Activated CD4-positive, CD25-positive, alpha-beta regulatory T cell treated with anti-CD3 and anti-CD28 coated beads, Interleukin-2, amount 50 U/mL, for 24 hours (primary cell): ENCODE measurements at places on chromosomes 5 and 9.

- no peak for ATAC-seq
Observed at GRCh38 chr5:172904643-172905345, 54.4 kb upstream of the RPL26L1 start.

DNA sequence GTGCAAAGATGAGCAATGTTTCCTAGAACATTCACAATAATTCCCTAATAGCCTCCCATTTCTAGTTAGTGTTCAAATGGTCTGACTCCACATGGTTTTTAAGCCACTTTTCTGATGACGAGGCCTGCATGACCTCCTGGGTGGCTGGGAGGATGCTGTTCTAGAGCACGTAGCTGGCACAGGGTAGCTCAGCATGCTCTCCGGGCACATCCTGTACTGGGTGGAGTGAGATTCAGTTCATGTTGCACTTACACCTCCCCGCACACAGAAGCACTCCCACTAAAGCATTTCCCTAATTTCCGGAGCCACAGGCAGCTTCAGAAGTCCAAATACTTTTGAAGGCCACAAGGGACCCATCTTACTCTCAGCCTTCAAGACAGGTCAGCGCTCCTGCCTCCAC is 159.8 kb upstream of the LHFPL2 start:
- no peak for ATAC-seq

- ATAC-seq = no peak
Observed at GRCh38 chr9:3492214-3492613, 33.6 kb downstream of the RFX3 start.

- no peak for ATAC-seq
Observed at GRCh38 chr5:96094904-96095303, 133.3 kb upstream of the ELL2 start.

DNA sequence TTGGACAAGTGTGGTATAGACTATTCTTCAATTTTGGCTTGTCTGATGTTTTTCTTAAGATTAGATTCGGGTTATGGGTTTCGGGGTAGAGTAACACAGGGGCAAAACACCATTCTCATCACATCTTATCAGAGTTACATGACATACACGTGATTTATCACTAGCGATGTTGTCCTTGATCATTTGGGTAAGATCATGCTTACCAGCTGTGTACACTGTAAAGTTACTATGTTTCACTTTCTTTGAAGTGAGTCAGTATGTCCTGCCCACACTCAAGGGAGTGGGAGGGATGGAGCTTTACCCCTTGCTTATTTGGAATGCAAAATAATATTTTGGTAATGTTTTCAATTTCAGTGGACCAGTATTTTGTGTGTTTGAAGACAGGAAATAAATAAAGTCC is 101.8 kb upstream of the TAF11L2 start:
- no peak for ATAC-seq

DNA sequence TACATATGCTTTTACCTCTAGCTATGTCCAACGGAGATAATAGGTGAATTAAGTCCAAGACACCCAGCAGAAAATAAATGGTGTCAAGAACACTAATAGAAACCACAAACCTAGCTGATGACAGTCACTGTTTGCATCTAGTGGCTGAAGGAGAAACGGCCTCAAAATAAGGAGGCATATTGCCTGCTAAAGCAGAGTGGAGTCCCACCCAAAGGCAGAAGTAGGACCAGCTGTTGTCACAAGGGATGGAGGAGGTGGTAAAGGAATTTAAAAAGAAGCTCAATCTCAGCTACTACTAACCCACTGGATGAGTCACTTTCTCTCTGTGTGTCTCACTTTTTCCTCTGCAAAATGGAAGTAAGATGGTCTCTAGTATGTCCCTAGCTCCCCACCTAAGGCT is 224.3 kb downstream of the GRIA1 start:
- ATAC-seq = no peak

DNA sequence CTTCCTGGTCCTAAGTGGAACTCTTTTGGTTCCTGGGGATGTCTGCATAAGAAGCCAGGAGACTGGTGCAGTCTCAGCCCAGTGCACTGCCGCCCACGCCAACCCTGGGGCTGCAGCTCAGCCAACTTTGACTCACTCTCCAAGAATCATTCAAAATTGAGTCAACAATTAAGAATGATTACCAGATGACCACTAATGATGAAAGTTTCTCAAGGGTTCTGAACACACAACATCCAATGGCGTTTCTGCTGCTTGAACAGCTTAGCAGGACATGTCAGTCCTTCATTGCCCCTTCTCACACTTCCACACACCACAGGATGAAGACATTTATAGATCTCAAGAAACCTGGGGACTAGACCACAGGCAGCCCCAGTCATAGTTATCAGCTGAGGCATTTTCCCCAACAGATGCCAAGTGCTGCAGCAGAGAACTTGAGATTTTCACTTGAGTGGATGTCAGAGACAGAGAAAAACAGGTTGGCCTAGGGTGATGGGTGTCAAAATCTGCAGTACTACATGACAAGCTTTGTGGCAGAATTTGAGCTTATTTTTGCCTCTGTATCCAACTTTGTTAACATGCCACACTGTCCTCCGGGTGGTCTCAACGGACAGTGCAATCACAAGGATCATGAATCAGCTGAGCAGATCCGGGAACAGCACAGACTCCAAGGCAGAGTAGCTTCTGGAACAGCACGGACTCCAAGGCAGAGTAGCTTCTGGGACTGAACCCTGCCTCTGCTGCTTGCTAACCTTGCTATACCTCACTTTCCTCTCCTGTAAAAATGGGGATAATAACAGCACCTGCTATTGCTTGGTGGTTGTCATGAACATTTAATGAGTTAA is 356.1 kb downstream of the SPOCK1 start:
- no peak for ATAC-seq

- no peak for ATAC-seq
Observed at GRCh38 chr5:169923988-169924387, 56.3 kb downstream of the INSYN2B start.

DNA sequence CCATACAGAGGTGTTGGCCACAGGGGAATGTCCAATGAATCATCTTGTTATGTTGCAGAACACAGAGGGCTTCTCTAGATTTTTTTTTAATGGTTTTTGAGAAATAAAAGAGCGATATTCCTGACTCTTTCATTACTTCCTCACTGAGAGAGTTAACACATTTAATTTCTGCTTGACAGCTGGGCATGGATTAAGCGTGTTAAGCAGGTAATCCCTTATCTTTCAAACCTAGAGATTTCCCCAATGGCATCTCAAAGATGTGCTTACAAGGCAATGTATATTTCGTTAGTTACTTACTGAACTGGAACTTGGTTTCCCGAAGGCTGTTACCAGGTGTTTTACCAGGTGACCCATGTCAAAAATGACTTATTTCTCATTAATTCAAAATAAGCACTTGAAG is 21.8 kb upstream of the ADCY2 start:
- ATAC-seq = no peak

- no peak for ATAC-seq
Observed at GRCh38 chr9:77426712-77427111, 221.4 kb downstream of the GNA14 start.

DNA sequence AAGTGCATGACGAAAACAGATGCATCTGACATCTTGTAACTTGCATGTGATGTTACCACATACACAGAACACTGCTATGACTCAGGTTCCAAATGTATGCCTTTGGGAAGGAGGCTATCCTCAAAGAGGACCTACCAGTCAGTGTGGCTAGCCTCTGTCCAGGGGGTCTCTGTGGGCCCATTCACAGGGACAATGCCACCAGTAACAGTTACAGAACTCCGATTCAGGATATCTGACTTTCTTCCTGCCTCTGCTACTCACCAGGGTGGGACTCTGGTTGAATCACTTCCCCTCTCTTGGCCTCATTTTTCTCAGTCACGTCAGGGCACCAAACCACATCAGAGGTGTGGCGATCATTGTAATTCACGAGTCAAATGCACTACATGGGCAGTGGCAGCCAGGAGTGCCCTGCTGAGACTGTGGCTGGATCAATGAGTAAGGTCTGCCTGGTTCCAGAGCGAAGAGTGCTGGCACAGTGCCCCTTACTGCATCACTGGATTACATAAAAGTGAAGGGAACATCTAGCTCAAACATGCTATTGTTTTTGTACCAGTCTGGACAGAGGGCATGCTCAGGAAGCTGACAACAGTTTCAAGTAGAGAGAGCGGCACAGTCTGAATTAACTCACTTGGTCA is 13.2 kb downstream of the ATOX1 start:
- ATAC-seq = peak; percentile 60

DNA sequence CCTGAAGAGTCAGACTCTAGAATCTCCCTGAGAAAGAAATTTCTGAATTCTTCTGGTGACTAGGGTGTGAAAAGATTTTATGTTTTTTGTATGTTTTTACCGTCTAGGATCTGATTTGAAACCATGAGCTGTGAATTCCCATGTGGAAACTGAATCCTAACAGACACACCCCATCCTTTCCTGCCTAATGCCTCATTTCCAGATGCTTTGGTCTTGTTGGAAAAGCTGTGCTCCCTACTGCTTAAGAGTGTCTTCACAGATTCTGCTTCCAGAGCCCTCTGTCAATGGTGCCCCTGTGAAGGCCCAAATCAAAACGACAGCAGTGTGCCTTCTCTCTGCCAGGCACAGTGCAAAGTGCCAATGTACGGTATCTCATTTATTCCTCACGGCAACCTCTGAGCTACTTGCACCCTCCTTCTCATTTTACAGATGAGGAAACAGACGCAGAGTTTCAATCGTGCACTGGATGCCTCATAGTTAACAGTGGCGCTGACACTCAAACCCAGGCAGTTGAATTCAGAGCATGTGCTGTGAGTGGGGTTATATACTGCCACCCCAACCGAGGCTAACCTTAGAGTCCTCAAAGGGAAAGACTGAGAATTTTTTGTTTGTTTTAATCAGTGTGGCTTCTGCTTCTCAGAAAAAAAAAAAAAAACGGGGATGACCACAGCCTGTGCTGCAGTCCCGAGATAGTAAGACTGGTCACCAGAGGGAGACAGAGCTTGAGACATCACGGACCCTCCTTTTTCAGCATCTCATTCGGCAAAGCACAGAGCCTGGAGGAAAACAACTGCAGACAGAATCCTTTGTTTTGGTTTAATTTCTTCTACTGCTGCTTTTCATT is 188.4 kb downstream of the SNCAIP start:
- ATAC-seq = no peak

GRCh38 chr5:30594331-30594730 is 599.2 kb upstream of the CDH6 start:
- ATAC-seq = no peak

GRCh38 chr5:111960476-111961215 is 203.7 kb upstream of the NREP start:
- no peak for ATAC-seq

- no peak for ATAC-seq
Observed at GRCh38 chr5:78546276-78546996, 102.1 kb downstream of the LHFPL2 start.

DNA sequence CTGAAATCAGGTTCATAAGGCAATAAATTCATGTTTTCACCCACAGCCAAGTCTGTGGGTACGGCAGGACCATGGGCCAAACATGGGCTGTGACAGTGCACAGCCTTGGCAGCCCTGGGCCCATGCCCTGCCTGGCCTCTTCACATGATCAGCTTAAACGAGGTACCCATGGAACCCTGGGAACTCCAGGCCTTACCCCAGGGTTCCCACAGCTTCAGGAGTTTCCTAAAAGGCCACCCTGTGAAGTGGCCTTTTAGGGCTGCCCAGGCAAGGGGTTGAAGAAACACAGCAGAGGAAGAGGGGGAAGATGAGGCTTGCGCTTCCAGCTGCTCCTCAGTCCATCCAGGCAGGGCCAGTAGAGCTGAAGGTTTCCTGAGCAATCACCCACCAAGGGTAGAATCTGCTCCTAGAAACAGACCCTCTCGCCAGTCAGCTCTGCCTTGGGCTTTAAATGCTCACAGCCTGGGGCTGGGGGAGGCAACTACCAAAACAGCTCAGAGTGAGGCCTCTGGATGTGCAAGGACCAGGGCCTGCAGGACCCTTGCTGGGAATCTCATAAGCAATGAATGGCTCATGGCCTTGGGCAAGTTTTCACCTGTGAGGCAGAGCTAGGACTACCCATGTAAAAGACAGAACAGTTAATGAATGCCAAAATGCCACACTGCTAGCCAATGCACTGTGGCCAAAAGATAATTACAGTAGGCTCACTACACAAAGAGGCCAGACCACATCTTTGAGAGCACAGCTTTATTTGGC is 79.3 kb upstream of the LRRTM2 start:
- no peak for ATAC-seq

- ATAC-seq = no peak
Observed at GRCh38 chr9:495739-496138, 281.1 kb downstream of the DOCK8 start.

DNA sequence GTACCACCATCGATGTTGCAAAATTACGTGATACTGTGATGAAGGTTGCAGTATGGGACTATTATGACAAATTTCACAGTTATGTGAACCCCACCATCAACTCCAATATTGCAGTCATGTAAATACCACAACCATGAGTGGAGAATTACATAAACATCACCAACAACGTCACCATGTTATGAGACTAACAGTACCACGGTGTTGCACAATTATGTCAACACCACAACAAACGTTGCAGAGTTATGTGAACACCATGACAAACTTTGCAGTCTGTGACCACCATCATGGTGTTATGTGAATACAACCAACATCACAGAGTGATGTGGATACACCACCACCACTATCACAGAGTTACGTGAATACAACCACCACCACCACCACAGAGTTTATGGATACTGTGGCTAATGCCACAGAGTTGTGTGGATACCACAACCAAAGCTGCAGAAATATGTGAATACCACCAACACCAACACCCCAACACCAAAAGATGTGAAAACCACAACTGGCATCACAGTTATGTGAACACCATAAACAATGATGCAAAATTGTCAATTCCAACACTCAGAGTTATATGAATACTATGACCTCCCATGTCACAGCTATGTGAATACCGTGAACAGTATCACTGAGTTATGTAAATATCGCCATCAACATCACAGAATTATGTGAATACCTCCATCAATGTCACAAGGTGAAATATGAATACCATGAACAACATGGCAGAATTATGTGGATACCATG is 62.4 kb downstream of the SHC3 start:
- no peak for ATAC-seq

- no peak for ATAC-seq
Observed at GRCh38 chr5:102226321-102226720, 69.8 kb downstream of the SLCO4C1 start.

GRCh38 chr5:64145216-64145895 is 20.3 kb upstream of the RNF180 start:
- no peak for ATAC-seq

- ATAC-seq = no peak
Observed at GRCh38 chr5:156423597-156423996, 96.6 kb downstream of the SGCD start.
